NCI-H82 (cell line): ENCODE measurements at places on chromosomes 7 and 10.

DNA sequence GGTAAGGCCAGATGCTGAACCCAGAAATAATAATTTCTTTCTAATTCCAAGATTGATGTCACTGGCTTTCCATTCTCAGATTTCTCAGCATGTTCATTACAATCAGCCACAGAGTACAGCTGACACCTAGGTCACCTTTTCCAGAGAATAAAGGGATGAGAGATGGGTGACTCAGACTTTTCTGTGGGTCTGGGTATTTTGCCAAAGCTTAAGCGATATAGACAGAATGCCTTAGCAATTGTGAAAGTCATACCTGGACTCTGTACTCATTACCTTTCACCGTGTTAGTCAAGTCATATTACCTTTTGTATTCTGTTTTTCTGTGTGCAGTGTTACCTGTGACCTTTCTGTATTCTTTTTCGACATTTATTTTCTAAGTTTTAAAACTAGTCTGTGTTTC is 10.6 kb upstream of the PRTFDC1 start:
- no peak for DNase-seq

GRCh38 chr10:133212853-133213494 is 17.0 kb upstream of the UTF1 start:
- no peak for DNase-seq

DNA sequence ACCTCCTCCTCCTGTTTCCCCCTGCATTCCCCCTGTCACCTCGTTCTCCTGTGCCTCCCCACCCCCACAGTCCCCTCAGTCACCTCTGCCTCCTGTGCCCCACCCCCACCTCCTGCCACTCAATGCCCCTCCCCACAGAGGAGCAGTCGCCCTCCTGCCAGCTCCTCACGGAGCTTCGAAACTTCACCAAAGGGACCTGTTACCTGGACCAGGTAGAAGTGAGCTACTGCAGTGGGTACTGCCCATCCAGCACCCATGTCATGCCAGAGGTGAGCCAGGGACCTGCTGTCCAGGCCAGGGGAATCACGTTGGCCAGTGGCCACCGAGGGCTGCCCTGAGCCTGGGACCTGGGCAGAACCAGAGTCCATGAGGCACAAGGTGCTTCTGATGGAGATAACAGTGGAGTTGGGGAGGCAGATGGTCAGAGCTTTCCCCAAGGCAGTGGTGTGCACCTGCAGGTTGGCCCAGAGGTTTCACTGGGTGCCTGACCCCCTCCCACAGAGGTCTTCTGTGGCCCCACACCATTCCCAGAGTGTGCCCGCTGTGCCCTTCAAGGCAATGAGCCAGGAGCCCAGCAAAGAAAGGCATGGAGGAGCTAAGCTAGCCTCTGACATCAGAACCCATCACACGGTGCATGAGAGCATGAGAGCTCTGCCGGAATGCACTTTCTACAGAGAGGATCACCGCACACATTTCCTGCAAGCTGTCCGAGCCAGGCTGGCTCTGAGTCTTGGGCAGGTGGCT is 7.0 kb upstream of the ZNF862 start:
- no peak for DNase-seq

GRCh38 chr10:78688901-78689583 is 379.7 kb upstream of the ZMIZ1 start:
- peak; percentile 36 for DNase-seq

GRCh38 chr7:35758421-35758820 is 42.4 kb upstream of the SEPTIN7 start:
- peak; percentile 69 for DNase-seq

- DNase-seq, result no peak
Observed at GRCh38 chr10:29473087-29473356, 161.7 kb downstream of the SVIL start.

DNA sequence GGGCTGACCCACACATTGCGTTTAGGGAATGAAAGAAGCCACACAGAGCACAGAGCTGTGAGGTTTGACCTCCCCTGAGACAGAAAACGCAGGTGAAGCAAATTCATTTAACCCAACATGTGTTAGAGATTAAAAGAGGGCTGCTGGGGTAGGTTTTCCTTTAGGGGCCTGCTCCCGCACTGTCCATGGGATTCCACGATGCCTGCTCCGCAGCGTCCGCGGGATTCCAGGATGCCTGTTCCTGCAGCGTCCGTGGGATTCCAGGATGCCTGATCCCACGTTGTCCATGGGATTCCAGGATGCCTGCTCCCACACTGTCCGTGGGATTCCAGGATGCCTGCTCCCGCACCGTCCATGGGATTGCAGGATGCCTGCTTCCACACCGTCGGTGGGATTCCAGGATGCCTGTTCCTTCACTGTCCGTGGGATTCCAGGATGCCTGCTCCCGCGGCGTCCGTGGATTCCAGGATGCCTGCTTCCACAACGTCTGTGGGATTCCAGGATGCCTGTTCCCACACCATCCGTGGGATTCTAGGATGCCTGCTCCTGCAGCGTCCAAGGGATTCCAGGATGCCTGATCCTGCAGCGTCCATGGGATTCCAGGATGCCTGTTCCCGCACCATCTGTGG is 78.7 kb downstream of the VIPR2 start:
- DNase-seq, result no peak

DNA sequence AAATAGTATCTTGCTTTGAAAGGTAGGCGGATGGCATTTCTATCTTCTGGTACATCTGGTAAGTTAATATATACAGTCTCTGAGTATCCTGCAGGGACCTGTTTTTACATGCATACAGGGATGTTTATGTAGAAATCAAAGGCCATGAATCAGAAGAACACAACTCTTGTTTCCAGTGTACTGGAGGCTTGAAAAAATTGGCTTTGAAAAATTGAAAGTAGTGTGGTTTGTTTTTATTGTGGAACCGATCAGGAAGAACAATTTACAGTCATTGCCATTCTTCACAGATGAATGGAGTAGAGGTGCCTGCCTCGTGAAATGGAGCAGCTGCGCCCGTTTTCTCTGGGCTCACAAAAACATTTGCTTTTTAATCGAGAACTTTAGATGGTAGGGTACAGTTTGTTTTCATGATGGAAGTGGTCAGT is 54.0 kb upstream of the RPA3 start:
- no peak for DNase-seq
